ENCODE measurements at places on chromosomes 5 and 9.

DNA sequence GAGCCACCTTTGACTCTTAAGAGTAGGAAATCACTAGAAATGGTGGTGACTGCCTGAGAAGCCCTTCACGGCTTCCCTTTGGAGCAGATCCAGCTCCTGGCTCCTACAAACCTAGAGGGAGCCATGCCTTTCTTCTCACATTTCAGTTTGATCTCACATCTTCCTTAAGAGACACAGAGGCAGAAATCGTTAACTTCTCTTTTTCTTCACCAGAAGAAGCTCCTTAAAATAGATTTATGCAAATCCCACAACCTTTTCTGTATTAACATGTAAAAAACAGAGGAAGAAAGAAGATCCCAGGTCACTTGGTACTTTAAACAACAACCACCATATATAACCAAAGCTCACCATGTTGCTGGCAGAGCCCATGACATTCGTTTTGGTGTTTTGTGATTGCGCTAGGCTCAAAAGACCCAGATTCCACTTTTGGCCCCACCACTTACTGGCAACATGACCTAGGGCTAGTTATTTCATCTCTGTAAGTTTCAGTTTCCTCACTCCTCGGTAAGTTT is 29.6 kb downstream of the PAX5 start:
- no peak overlapping the region for H3K4me3 ChIP-seq
- DNase-seq: no peak
- no peaks in the 10 kb centered on the region for H3K36me3 ChIP-seq
- no peak overlapping the region for H3K27ac ChIP-seq

DNA sequence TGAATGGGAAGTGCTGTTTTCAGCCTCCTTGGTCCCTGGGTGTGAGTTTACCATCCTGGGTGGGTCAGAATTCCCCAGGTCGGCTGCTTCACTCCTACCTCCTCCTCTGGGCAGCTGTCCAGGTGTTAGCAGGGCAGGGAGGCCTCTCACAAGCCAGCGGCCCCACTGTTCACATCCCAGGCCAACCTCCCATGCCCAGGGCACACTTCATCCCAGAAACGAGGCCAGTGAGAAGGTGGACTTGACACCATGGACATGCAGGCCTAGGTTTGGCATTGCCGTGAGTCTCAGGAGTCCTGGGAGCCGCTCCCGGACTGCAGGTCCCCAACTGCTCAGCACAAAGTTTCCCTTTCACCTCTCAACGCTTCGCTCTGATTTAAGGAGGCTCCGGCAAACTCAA is 229.6 kb upstream of the IRX2 start:
- DNase-seq: no peak
- H3K36me3 ChIP-seq: no peaks in the 10 kb centered on the region
- no peak overlapping the region for H3K27ac ChIP-seq
- no peak overlapping the region for H3K4me3 ChIP-seq

GRCh38 chr5:116455061-116455460 is 119.6 kb downstream of the SEMA6A start:
- no peaks in the 10 kb centered on the region for H3K4me1 ChIP-seq
- no peak overlapping the region for H3K27ac ChIP-seq
- H3K27me3 ChIP-seq: no peaks in the 10 kb centered on the region
- H3K36me3 ChIP-seq: peaks cover 6% of the 10 kb centered on the region

DNA sequence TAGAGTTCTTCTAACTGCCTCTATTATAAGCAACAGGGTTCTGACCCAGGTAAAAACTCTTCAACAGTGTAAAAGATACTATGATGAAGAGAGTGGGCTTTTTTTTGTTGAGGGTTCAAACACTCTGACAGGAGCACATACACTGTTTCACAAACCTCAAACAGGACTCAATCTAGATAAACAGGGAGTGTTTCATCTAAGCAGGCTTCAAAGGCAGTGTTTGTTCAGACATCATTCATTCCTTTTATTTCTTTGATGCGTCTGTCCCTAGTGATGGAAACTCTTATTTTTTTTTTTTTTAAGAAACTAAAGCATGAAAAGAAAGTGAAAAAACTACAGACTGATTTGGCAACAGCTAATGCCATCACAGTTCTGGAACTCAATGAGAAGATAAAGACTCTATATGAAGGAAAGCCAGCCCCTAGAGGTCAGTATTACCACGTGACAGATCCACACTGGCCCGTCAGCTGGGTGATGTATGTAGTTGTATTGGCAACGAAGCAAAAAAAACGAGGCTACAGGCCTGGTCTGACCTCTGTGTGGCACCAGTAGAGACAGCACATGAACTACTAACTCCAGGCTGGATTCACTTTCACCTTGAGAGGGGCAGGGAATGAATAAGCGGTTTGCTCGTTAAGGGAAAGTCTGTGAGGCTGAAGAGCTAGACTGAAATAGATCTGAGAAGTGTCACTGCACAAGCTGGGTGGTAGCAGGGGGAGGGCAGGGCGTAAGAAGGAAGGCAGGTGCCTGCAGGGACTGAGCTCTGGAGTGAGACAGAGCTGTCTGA is 172.2 kb downstream of the CCDC192 start:
- H3K4me3 ChIP-seq: no peak overlapping the region
- no peak overlapping the region for H3K27ac ChIP-seq
- H3K4me1 ChIP-seq: no peaks in the 10 kb centered on the region
- no peaks in the 10 kb centered on the region for H3K27me3 ChIP-seq
- H3K36me3 ChIP-seq: no peaks in the 10 kb centered on the region

Data from iPS DF 6.9 (cell line).